ENCODE measurements at places on chromosomes 6 and 20.

- DNase-seq = no peak
Observed at GRCh38 chr20:59776626-59777330, 156.7 kb downstream of the SYCP2 start.

- DNase-seq = no peak
Observed at GRCh38 chr6:89590133-89590532, 48.4 kb downstream of the LYRM2 start.

- no peak for DNase-seq
Observed at GRCh38 chr20:58655328-58656107, 4.4 kb downstream of the STX16 start.

DNA sequence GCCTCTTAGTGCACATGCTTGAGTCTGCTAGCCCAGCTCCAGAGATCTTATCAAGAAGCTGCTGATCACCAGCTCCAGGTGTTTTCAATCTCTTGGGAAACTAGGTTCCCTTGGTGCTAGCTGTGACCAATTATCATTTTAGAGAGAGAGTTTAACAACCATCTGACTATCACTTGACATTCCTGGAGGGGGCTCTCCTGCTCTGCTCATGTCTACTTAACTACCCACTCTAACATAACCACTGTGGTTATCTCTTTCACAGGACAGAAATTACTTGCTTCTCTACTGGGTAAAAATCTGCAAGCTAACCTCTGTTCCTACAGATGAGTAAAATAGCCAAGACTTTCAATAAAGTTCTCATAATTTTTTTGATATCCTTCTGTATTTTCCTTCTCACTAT is 823.4 kb upstream of the GJE1 start:
- DNase-seq = no peak

GRCh38 chr6:75493400-75494064 is at the start of gene FILIP1:
Gene FILIP1 (minus strand): TSS chr6:75493800. CDS start chr6:75414972, 78,828 bp downstream.
- no peak for DNase-seq

- DNase-seq = no peak
Observed at GRCh38 chr20:18705910-18706309, 107.7 kb upstream of the SCP2D1 start.

- peak; percentile 82 for DNase-seq
Observed at GRCh38 chr20:38196592-38196991, 31.5 kb upstream of the TGM2 start.

DNA sequence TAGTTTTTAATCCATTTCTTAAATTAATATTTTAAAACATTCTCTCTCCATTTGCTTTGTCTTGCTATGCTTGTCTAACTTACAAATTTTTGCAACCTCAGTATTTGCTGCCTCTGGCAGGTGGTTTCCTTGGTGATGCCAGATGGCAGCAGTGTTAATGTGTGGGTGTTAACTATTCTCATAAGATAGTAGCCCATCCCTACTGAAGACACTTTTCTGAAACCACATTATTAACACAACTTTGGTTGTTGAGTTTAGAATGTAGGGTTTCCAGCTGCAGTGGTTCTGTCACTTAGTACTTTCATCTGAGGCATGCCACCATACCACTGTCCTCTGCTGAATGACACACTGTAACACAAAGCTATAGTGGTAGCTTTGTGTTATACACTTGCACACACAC is 75.1 kb downstream of the MYO6 start:
- no peak for DNase-seq

- DNase-seq = no peak
Observed at GRCh38 chr6:32139590-32139989, 9.5 kb upstream of the FKBPL start.

DNA sequence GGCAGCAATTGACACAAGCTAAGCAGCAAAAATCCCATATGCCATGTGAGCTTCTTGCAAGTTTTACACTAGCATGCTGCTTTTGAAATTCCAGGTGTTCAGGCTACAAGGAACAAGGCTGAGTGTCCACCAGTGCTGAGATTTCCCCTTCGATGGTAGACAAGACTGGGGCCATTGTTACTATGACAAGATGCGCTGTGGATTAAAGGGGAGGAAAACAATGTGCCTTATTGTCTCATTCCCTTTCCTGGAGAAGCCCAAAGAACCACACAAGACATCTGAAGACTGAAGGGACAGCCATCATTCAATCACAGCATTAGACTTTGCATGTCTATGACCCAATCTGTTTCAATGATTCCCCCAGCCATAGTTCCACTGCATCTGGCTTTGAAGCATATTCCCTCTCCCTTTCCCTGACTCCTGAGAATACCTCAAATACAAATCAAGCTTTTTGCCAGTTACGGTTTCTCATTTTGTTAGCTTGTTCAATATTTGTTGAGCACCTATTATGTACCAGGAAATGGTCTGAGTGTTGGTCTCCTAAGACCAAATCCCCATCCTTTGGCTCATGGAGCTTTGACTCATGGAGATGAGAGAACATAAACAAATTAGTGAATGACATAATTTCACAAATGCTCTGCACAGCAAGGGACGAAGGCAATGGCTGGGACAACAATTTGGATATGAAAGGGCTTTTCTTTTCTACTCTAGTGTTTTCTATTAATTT is 23.4 kb upstream of the SCGN start:
- no peak for DNase-seq

DNA sequence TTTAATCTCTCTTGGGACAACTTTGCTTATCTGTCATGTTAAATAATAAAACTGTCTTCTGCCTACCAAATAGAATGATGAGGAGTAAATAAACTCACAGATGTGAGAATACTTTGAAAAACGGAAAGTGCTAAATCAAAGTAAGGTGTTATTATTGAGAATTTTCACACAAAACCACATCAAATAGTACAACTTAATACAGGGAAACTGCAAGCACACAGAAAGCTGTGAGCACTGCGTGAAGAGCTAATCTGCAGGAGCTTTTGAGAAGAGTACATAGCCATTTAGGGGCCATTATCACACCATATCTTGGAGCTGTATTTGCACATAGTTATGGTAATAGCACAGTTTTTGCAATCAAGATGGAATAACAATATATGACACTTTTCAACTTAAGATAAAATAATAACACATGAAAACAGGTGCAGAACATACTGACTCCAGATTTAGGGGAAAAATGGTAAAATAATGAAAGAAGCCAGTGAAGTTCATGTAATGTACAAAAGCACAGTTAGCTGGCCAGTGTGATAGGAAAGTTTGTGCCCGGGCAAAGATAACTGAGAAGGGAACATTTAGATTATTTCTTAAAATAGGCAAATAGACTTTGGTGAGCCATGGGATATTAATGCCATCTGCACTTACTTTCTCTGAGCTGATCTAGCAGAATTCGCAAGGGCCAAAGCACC is 398.5 kb upstream of the PLCB4 start:
- no peak for DNase-seq

DNA sequence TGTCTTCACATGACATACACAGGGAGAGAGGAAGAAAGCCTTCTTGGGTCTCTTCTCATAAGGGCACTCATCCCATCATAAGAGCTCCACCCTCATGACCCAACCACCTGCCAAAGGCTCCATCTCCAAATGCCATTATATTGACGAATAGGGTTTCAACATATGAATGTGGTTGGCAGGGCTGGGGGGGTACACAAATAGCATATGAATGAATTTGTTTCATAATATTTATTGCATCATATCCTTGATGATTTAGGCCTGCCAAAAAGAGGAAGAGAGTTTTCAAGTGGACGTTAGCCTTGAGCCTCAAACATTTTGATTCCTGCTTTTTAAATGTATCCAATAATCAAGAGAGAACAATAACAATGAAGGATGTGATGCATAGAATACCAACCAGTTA is 26.2 kb upstream of the OPRM1 start:
- DNase-seq = no peak

- DNase-seq = no peak
Observed at GRCh38 chr6:138018297-138018696, 88.9 kb downstream of the PERP start.

DNA sequence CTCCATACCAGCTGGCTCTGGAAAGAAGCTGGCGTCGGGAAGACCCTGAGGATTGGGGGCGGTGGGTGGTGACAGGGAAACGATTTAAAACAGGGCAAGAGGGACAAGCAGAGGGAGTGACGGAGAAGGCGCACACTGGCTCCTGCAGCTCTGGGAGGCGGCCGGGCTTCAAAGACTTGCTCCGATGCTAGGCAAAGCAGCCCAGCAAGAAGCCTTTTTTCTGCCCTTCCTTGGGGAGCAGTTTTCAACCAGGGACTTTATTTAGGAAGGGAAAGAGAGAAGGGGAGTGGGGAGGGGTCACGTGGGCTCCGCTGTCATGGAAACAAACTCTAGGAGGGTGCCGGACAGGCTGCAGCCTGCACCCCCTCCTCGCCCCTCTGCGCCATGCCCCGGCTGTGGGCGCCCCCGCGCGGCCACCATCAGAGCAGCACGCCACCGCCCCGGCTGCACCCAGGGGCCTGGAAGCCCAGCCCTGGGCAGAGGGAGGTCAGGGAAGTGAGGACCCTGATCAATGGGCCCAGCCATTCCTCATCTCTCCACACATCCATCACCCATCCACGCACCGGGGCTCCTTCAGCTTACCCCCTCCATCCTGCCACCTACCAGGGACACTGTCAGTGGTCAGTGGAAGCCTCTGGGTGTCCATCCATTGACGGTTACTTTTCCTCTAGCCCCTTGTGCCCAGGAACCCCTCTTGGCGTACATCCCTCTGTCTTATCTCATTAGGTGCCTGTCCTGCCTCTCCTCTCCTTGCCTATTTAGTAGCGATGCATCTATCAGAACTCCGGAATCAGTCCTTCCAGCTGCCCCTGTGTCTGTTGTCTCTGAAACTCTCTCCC is 66.6 kb upstream of the CCDC167 start:
- peak; percentile 29 for DNase-seq

- DNase-seq = no peak
Observed at GRCh38 chr20:14644306-14645097, 307.1 kb upstream of the FLRT3 start.

DNA sequence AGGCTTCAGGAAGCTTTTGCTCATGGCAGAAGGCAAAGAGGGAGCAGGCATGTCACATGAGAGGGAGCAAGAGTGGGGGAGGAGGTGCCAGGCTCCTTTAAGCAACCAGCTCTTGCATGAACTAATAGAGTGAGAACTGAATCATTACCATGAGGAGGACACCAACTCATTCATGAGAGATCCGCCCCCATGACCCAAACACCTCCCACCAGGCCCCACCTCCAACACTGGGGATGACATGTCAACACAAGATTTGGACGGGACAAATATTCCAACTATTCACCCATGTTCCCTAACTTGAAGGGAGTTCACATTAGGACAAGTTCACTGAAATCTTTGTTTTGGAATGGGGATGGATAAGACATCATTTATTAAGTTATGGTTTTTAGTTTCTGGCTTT is 155.2 kb upstream of the ESR1 start:
- DNase-seq = no peak

GRCh38 chr6:94414041-94414440 is 994.7 kb upstream of the EPHA7 start:
- DNase-seq = no peak

GRCh38 chr6:86756640-86757229 is 180.6 kb upstream of the HTR1E start:
- no peak for DNase-seq

DNA sequence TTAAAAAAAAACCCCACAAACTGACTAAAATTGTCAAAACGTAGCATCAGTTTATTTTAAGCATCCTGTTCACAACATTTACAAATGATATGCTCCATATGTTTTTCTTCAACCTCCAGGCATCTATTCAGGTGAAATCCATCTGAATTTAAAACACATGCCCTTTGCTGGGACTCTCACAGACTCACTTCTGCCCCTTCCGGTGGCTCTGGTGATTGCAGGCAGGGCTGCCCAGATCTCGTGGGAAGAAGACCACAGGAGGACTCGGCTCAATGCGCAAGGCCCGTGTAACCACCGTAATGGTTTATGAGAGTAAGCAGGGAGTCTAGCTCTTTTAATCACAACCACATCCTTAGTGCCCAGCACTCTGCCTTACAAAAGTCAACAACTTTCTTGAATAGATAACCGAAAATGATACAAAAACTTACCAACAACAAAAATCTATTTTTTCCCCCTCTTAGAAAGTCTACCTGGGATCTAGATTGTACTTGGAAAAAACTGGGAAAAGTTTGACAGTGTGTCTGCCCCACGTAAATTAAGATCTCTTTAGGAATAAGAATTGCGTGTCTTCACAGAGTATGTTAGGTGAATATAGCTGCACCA is 139.1 kb downstream of the KIF16B start:
- no peak for DNase-seq

Data from GOT3 (cell line).